Cardiac fibroblast (primary cell): ENCODE measurements at places on chromosomes 13 and 19.

GRCh38 chr13:114017028-114017630 lies 43.3 kb upstream of the C13orf46 start:
- peak; percentile 53 for DNase-seq

- no peak for DNase-seq
Observed at GRCh38 chr19:50492303-50493052, 15.8 kb upstream of the GARIN5A start.

DNA sequence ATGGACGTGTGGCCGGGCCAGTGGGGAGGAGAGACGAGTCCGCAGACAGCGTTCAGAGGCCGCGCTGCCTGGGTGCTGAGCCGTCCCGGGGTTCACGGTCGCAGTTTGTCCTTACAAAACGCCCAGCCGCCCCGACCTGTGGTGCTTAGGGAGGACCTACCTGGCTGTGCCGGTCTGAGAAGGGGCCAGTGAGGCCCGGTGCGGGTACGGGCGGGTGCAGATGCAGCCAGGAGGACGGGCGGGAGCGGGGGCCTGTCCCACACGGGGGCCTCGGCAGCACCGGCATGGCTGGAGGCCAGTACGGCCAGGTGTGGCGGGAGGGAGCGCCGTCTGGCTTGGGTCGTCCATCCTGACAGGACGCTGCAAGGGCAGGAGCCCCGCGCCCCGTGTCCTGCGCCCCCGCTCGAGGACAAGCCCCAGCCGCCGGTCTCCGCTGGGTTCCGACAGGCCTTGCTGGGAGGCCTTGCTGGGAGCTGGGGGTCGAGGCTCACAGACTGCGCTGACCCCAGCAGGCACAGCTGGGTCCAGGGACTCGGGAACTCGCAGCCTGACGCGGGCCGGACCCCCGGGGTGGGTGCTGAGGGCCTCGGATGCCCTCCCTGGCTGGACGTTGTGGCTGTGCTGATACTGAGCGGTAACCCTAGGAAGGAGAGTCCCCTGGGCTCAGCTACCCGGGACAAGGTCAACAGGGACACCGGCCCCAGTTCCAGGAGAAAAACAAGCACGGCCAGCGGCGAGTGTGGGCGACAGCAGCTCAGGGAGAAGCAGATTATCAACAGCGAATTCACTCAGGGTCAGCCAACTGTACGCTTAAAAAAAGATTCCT lies 5.3 kb upstream of the PROZ start:
- peak; percentile 41 for DNase-seq

- DNase-seq = peak; percentile 28
Observed at GRCh38 chr13:62879071-62879470, 1463.4 kb upstream of the PCDH20 start.

DNA sequence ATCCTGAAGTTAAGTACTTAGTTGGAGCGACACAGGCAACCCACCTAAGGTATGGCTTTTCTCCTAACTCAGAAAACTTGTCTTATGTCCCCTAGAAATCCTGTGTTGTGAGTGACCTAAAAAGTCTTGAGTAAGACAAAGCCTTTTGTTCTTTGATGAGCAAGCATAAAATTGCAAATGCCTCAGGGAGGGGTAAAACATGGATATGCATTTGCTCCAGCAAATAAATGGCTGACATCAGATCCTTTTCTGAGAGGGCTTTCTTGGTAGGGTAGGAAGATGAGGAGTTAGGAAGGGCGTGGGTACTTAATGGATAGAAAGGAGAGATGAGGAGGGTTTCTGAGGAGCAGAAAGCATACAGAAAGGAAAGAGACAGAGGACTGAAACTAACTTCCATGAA lies 163.7 kb downstream of the IER2 start:
- no peak for DNase-seq

DNA sequence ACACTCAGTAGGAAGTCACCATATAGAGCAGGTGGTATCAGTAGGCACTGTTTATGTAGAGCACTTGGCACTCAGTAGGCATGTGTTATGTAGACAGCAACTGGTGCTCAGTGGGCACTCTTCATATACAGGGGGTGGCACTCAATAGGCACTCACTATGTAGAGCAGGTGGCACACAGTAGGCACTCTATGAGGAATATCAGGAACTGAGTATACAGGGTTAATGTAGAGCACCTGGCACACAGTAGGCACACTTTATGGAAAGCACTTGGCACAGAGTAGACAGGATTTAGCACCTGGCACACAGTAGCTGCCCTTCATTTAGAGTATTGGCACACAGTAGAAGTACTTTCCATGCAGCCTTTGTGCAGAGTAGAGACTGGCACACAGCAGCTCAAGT lies 1.1 kb upstream of the CYP4F3 start:
- no peak for DNase-seq

- DNase-seq = peak; percentile 96
Observed at GRCh38 chr19:41323430-41324125, 13.6 kb downstream of the CCDC97 start.

- DNase-seq = no peak
Observed at GRCh38 chr13:48624016-48624415, 29.7 kb upstream of the CYSLTR2 start.

- DNase-seq = no peak
Observed at GRCh38 chr19:13581576-13581975, 75.3 kb upstream of the CACNA1A start.

DNA sequence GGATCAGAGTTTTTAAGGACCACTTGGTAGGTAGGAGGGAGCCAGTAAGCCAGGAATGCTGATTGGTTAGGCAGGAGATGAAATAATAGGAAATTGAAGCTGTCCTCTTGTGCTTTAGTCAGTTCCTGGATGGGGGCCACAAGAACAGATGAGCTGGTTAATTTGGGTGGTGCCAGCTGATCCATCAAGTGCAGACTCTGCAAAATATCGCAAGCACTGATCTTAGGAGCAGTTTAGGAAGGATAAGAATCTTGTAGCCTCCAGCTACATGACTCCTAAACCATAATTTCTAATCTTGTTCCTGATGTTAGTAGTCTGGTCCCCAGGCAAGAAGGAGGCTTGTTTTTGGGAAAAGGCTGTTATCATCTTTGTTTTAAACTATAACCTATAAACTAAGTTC lies 117.9 kb upstream of the GPR12 start:
- no peak for DNase-seq

GRCh38 chr19:21680671-21681070 lies 86.7 kb downstream of the ZNF100 start:
- DNase-seq = no peak

DNA sequence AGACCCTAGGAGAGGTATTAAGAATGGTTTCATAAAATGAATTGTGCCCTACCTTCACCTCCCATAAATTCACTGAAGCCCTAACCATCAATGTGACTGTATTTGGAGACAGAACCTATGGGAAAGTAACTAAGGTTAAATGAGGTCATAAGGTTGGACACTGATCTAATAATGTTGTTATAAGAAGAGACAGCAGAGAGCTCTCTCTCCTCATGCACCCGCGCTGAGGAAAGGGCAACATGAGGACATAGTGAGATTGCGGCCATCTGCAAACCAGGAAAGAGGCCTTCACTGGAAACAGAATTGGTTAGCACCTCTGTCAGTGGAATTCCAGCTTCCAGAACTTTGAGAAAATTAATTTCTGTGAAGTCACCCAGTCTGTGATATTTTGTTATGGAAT lies 1396.1 kb upstream of the MIR17HG start:
- no peak for DNase-seq

DNA sequence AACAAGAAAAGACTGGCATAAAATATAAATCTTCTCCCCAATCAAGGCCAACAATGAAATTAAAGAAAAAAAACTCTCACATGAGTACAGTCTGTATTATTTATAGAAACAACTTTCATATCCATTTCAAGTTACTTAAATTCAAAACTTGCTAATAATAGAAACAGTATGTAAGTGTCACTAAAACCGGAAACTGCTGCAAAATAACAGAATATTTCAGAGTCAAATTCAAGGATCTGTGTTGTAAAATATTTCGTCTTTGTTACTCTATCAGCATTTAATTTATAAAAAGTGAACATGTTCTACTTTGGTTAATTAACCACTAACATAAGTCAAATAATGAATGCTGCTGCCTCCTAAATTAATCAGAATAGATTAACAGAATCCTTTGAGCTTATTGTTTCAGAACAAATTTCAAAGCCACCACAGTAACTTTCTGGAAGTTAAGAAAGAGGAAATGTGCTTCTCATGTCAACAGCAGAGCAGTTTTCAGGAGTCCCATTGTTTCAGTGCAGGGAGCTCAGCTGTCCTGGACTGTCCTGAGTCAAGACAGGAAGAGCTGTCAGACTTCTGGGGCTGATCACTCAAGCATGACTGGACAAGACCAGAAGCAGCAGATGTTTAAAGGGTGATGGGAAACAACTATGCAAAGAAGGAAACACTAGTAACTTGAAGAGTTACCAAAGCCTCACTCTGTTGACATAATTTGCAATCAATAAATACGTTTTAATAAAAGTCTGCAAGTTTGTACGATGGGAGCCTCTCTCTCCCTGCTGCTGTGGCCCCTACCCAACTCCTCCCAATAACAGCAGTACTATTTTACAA lies 76.9 kb downstream of the FOXO1 start:
- peak; percentile 74 for DNase-seq

DNA sequence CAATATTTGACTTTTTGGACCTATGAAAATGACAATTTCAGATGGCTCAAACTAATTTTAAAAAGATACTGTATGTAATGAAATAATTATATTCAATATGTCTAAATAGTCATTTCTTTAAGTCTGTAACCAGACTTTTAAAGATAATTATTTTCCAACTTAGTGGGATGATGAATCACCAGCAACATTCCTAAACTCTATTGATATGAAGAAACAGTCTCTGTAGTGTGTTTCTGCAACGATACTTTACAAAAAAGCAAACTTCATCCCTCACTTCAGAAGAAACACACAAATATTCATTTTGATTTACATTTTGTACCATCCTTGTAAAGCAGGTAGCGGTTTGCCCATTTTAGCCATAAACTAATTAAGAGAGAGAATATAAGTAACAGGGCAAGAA lies 417.4 kb downstream of the EFNB2 start:
- peak; percentile 37 for DNase-seq

DNA sequence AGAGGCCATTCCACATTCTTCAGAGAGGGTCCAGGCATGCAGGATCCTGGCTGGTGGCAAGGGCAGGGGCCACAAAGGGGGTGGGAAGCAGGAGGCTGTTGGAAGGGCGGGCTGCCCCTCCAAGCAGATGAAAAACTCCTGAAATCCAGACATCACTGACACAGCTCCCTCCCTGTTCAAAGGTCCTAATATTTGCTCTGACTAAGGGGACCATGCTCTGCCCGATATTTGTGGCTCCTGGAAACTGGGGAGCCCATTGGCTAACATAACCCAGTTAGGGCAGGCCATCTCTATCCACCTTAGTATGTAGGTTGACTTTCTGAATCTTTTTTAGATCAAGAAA lies 3.3 kb upstream of the CDX2 start:
- no peak for DNase-seq

DNA sequence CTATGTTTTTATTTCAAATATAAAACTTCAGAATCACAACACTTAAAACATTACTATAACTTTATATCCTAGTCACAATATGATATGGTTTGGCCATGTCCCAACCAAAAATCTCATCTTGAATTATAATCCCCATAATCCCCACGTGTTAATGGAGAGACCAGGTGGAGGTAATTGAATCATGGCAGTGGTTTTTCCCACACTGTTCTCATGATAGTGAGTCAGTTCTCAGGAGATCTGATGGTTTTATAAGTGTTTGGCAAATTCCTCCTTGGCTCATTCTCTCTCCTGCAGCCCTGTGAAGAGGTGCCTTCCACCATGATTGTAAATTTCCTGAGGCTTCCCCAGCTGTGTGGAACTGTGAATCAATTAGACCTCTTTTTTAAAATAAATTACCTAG lies 307.6 kb downstream of the SPRY2 start:
- no peak for DNase-seq

DNA sequence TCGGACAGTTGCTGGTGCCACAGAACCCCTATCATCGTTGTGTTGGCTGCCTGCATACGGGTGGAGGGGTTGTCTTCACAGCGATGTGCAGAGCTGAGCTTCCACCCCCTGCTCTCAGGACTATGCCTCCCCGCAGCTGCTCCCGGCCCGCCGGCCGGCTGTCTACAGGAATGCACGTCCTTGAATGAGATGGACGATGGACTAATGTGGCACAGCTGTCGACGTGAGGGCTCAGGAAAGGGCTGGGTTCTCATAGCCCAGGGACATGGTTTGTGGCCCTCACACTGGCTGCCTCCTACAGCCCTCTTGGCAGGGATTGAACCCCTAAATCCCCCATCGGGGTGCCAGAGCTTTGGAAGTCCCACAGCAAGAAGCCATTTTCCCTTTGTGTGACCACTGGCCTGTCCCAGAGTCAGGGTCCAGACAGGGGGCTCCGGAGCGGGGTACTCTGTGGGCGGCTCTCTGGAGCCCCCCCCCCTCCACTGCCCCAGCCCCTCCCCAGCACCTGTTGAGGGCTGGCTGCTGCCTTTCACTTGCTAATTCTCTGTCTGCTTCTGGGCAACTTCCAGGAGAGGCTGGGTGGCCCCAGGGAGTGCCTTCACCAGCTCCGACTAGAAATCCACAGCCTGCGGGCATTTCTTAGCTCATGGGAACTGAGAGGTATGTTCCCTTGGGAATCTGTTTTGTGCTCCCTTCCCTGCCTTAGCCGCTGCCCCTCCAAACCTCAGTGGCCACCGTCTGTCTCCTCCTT lies 40.2 kb downstream of the TSSK6 start:
- no peak for DNase-seq

DNA sequence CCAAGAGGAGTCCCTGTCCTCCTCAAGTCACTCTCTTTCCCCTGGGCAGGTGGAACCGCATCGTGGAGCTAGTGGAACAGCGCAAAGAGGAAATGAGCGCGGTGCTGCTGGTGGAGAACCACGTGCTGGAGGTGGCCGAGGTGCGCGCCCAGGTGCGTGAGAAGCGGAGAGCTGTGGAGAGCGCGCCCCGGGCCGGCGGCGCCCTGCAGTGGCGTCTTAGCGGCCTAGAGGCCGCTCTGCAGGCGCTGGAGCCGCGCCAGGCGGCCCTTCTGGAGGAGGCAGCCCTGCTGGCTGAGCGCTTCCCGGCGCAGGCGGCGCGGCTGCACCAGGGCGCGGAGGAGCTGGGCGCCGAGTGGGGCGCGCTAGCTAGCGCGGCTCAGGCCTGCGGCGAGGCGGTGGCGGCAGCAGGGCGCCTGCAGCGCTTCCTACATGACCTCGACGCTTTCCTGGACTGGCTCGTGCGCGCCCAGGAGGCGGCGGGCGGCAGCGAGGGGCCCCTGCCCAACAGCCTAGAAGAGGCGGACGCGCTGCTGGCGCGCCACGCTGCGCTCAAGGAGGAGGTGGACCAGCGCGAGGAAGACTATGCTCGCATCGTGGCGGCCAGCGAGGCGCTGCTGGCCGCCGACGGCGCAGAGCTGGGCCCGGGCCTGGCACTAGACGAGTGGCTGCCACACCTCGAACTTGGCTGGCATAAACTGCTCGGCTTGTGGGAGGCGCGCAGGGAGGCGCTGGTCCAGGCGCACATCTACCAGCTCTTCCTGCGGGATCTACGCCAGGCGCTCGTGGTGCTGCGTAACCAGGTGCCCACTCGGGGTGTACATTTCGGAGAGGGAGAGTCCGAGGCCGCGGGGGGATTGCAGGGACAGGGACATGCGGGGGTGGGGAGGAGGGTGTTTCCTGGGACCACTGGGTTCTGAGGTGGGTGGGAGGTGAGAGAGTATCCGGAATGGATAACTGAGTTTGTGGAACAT lies 52.8 kb downstream of the SPTBN4 start:
- DNase-seq = peak; percentile 37
